ENCODE measurements at places on chromosomes 13 and 19.

DNA sequence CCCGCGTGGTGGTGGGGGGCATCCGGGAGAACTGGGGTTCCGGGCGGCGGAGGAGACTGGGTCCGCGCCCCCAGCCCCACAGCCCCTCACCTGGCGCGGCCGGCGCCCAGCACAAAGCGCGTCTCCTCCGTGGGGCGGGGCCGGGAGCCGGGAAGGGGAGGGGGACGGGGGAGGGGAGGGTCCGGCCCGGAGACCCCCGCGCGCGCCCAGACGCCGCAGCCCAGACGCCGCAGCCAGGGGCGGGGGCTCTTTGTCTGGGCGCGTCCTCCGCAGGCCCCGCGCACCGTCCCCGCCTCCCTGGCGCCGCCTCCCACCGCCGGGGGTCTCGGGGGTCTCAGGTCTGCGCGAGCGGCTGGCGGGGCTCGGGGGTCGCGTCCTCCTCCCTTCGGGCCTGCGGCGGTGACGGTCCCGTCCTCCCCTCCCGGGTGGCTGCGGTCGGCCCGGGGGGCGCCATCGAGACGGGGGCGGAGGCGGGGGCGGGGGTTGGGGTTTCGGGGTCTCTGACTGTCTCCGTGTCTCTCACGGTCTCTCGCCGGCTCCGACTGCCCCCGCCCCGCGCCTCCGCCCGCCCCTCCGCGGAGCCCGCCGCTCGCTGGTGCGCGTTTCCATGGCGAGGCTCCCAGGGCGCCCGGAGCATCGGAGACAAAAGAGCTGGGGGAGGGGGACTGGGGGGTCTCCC, at the start of gene PLPPR3:
PLPPR3 (minus strand) TSS at position 131 of the 679 bp plus-strand sequence. CDS start 396 bp downstream, outside the sequence.
- DNase-seq = no peak

GRCh38 chr13:46654951-46655350, 102.0 kb downstream of the LRCH1 start:
- DNase-seq = no peak

DNA sequence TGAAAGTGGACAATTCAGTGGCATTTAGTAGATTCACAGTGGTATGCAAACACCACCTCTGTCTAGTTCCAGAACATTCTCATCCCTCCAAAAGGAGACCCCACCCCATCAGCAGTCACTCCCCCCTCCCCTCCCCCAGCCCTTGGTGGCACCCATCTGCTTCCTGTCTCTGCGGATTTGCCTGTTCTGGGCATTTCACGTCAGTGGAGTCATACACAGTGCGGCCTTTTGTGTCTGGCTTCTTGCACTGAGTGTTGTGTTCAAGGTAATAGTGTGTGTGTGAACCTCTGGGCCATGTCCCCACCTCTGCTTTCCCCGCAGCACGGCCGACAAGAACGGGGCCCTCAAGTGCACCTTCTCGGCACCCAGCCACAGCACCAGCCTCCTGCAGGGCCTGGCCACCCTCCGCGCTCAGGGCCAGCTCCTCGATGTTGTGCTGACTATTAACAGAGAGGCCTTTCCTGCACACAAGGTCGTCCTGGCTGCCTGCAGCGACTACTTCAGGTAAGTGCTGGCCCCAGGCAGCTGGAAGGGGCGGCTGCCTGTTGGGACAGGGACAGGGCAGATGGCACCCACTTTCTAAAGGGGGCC, 19.4 kb upstream of the CRTC1 start:
- DNase-seq = no peak

DNA sequence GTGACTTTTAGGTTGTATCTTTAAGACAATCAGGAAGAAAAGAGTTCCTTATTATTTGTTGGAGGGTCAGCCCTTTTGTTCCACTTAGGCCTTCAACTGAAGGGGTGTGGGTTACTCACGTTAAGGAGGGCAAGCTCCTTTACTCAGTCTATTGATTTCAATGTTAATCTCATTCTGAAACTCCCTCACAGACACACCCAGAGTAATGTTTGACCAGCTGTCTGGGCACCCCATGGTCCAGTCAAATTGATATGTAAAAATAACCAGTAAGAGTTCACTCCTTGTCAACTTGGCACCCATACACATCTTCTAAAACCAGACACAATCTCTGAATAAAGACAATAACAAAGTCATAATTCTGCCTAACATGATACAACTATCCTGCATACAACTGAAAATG, 292.9 kb downstream of the KLF5 start:
- no peak for DNase-seq

- no peak for DNase-seq
Observed at GRCh38 chr13:31515427-31515826, 223.9 kb upstream of the RXFP2 start.

DNA sequence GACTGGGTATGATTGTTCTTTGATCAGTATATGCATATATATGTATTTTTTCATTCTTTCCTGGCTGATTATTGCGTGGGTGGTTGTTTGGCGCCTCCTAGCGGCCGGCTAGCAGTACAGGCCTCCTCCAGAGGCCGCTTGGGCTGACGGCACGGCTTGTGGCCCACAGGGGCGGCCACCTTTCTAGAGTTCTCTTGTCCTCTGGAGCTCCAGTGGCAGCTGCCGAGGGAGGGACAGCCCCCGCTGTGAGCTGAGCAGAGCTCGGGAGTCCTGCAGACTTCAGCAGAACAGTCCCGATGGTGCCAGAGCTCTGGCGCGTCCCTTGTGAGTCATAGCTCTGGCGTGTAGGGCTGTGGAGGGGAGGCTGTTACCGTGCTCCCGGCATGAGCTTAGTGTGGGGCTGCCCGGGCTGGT, 22.5 kb upstream of the ZNF429 start:
- DNase-seq = peak; percentile 33

- DNase-seq = no peak
Observed at GRCh38 chr19:10892256-10892655, 20.9 kb downstream of the CARM1 start.

- DNase-seq = no peak
Observed at GRCh38 chr13:20984879-20985278, 76.5 kb downstream of the LATS2 start.

- no peak for DNase-seq
Observed at GRCh38 chr19:5897189-5897969, 6.2 kb downstream of the NDUFA11 start.

DNA sequence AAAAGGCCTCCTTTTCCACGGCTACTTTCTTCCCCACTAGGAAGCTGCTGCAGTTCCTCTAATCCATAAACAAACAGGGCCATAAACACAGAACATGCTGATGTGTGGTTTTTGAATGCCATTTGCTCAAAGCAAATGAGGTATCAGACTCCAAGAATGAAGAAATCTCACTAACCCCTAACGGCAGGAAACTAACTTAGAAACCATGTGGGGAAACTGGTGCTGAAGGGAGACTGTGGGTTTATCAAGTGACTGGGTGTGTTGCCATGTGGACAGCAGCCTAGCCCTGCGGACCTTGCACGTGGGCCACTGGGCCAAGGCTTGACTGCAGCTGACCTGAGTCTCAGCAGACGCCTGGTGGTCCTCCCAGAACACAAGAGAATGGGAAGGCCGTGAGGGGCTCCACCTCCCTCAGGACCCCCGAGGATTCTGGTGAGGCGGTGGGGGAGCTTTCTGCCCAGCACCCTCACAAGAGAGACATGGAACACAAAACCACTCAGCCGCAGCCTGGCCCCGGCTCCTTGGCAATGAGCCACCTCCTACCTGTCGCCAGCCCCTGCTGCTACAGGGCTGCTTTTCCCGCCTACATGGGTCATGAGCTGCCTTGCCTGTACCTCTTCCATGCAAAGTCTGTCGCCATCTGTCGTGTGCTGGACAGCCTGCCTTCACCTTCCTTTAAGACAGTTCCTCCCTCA, 10.6 kb downstream of the SLC15A1 start:
- no peak for DNase-seq

- no peak for DNase-seq
Observed at GRCh38 chr13:65966991-65967451, 1263.1 kb downstream of the PCDH9 start.

GRCh38 chr13:66992183-66992582, 238.0 kb downstream of the PCDH9 start:
- no peak for DNase-seq

DNA sequence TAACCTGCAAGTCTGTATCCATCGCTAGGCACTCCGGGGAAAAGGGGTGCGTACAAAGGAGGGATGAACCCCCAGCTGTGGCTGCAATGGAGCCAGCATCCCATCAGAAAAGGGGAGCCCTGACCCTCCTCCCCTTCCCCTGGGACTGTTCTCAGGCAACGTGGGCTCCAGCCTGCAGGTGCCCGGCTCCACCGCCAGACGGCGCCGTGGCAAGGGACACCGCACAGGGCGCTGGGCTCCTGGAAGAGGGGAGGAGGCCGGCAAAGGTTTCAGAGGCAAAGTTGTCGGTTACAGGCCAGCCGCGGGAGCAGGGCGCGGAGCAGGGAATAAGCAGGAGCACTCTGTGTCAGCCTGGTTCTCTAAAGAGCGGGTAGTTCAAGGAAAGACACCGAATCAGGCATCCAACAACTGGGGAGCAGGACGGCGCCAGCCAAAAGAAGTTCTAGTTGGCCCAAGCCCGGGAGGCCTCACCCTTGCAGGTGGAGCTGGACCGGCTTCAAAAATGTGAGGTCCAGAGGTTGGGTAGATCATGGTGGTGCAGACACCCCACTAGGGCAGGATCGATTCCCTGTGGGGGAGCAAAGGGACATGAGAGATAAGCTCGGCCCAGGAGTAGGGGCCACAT, 53.0 kb upstream of the ATP12A start:
- no peak for DNase-seq

DNA sequence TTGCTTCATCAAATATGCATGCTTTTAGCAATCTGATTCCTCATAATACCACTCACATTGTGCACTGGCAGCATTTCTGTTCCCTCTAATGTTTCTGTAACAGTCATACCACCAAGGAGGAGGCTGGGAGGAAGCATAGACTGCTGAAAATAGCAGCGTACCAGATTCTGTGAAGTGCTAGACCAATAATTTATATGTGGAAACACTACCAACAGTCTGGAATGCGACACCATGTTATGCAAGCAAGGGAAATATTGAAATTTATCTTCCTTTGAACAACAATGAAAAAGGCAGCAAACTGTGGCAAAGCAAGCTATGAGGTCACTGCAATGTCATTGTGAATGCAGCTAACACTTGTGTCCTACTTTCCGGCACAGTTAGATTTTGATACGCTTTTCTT, 1388.0 kb downstream of the EFNB2 start:
- no peak for DNase-seq

- no peak for DNase-seq
Observed at GRCh38 chr13:39685652-39686051, 30.2 kb downstream of the COG6 start.

- no peak for DNase-seq
Observed at GRCh38 chr19:39264306-39265290, 3.6 kb upstream of the IFNL2 start.

DNA sequence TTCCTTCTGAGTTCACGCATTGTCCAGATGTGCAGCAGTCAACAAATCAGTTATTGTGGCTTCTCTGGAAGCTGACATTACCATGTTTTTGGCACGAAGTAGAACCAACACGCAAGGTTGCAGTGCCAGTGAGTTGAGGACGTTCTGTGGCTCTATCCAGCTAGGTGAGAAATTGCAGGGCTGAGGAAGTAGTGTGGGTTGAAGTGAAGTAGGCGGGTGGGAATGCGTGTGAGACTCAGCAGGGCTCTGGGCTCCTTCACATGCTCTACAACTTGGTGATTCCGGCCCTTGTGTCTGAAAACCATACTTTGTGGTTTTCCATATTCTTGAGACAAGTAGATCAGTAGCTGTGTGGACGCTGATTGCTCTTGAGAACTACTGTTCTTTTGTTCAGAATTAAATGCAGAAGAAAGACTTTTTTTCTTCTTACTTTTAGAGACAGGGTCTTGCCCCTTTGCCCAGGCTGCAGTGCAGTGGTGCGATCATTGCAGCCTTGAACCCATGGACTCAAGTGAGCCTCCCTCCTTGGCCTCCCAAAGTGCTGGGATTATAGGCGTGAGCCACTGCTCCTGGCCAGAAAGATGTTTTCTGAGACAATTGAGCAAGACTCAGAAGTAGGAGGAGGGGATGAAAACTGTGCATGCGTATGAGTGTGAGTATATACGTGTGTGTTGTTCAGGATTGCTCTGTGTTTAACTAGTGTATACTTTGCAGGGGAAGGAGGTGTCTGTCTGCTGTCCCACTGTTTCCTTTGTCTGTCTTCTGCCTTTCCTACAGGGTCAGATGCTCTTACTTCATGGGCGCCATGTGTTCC, 46.2 kb downstream of the GATAD2A start:
- DNase-seq = no peak

DNA sequence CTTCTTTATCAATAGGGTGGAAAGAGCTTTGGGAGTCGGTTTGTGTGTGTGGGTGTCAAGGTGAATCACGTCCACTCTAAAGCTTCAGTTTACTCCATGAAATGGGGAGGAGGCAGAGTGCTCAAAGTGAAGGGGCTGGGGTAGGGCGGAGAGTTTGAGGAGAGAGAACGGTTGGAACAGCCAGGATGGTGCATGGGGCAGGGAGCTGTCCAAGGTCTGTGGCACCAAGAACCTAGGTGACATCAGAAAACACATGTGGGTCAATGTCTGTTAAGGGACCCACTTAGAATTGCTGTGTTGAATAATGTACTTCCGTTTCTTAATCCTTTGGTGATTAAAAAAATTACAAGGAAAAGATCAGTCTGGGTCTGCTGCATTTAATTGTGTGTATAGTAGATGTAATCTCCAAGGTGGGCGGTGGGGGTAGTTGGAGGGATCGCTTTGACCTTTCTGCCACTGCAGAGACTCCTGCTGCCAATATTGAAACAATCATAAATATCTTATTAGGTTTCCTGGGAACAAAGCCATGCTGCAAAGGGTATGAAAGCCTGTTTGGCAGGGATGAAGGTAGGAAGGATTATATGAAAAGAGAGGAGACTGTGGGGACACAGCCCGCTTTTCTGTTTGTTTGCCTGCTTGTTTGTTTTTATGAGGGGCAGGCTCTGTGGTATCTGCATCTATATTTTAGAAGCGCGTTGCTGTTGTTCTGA, 122.3 kb downstream of the ATP8A2 start:
- DNase-seq = no peak

- DNase-seq = no peak
Observed at GRCh38 chr13:110352735-110353134, 45.7 kb downstream of the COL4A2 start.

- no peak for DNase-seq
Observed at GRCh38 chr19:48685583-48685982, 10.2 kb upstream of the FUT2 start.

GRCh38 chr13:79648191-79648590, 167.2 kb downstream of the NDFIP2 start:
- DNase-seq = no peak

- no peak for DNase-seq
Observed at GRCh38 chr19:13610039-13610691, 103.9 kb upstream of the CACNA1A start.

- no peak for DNase-seq
Observed at GRCh38 chr13:102326381-102327118, 75.3 kb downstream of the FGF14 start.

DNA sequence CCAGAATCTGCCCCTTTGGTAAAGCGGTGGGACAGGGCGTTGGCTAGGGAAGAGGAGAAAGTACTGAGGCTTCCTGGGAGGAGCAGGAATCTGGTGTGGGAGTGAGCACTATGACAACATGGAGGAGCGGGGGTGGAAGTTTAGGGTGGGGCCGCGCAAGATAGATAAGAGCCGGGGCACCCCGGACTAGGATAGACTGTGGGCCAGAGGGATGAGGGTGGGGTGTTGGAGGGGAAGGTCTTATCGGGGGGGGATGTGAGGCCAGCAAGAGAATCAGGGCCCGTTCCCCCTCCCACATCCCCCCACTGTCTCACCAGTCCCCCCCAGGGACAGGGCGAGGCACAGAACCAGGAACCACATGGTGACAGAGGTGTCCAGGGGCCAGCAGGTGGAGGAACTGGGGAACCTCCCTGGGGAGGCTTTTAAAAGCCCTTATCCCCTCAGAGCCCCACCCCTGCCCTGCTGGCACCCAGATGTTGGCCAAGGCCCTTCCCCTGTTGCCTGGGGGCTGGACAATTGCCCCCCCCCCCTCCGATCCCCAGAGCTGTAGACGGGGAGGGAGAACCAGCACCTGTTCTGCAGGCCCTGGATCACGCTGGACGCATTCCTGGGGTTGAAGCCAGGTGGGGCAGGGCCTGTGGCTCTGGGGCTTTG, at the start of gene KLK1:
KLK1 (minus strand) TSS at position 399 of the 654 bp plus-strand sequence; CDS start at position 360, 39 bp downstream.
- DNase-seq = no peak
